Activated naive CD8-positive, alpha-beta T cell treated with anti-CD3 and anti-CD28 coated beads for 36 hours (primary cell): ENCODE measurements at places on chromosomes 5 and 9.

GRCh38 chr9:113682297-113682771 is 193.8 kb upstream of the ZNF618 start:
- peak; percentile 36 for DNase-seq

- no peak for DNase-seq
Measured at GRCh38 chr5:157215514-157216167, 35.0 kb downstream of the ITK start.

- no peak for DNase-seq
Measured at GRCh38 chr9:3074247-3074646, 230.4 kb upstream of the PUM3 start.

- DNase-seq = no peak
Measured at GRCh38 chr5:13278148-13278547, 666.3 kb downstream of the DNAH5 start.

- DNase-seq = no peak
Measured at GRCh38 chr9:91170951-91171350, 190.8 kb downstream of the AUH start.

GRCh38 chr5:87074934-87075541 is 192.6 kb upstream of the RASA1 start:
- DNase-seq = peak; percentile 21

- no peak for DNase-seq
Measured at GRCh38 chr5:5794118-5794560, 371.7 kb downstream of the ICE1 start.

DNA sequence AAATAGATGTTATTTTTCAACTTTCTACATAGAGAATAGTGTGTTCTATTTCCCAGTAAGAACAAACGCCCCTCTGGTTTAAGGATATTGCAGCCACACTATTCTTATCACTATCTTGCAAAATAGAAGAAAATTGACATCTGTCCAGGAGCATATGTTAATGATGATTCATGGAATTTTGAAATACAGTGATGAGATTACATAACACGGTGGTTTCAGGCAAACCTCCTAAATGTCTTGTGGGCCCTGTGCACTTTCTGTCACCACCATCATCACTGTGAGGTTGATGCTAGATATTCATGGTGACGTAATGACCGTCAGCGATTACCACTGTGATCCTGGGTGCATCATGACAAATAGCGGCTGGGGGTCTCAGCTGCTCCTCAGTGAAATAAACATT is 48.1 kb downstream of the CFAP90 start:
- DNase-seq = no peak

DNA sequence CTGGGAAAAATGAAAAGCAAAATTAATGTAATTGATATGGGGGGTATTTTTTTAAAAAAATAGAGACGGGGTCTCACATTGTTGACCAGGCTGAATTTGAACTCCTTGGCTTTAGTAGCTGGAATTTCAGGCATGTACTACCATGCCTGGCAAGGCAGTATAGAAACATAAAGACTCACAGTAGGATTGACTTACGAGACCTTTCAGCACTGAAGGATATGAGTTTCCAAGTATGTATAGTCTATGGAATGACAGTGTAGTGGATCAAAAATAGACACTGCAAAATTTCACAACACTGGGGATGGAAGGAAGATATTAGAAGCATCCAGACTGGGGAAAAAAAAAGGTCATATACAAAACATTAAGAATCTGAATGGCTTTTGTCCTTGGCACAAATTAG is 6.8 kb downstream of the DCP2 start:
- DNase-seq = no peak

DNA sequence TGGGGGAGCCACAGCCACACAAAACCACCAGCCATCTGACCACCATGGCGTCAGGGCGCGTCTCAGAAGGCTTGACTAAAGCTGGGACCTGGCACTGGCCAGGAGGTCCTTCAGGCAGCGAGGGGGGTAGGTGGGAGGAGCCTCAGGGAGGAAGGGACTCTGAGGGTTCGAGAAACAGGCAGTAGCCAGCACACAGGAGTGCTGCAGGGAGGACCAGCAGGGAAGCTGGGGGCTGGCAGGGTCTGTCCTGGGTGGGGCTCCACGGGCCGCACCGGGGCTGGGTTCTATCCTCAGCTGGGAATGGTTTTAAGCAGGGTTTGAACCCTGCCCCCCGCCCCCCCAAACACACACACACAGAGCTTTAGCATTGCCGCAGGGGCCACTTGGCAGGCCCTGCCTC is 7.4 kb downstream of the FAM163B start:
- DNase-seq = no peak

DNA sequence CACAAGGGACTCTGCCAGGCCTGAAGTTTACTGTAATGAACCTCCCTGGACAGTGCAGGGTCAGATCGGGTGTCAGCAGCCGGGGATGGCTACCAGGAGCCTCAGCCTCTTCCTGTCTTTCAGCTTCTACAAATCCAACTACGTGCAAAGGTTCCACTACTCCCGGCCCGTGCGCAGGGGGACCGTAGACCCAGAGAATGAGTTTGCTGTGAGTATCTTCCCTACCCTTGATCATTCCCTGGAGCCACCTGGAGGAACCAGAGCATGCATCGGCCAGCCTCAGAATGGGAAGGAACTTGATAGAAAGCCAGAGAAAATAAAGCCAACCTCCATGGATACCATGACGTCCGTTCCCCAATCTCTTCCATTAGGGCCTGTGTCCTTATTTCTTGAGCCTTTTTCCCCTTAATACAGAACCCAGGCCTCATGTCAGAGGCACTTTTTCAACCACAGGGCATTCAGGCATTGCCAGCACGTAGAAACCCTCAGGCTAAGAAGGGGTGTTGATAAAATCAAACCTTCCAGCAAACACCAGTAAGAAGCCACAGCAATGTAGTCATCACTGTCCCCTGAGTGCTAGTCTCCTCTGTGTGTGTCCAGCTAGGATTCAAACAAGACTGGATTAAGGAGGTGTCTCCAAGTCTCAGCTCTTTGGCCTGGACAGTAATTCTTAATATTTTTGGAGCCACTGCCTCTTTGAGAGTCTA is 49.0 kb upstream of the FOXI1 start:
- DNase-seq = no peak
